ENCODE measurements at places on chromosomes 12 and 14. TPM values are rescaled to one million over a fixed set of nuclear protein-coding genes. Genes with fewer than 3 reads are reported as not detected.

The KLRC2 gene
- polyA plus RNA-seq: not detected

The SELPLG gene
- polyA plus RNA-seq: 3.9 TPM

The RNF212B gene
- polyA plus RNA-seq: not detected

The GOLGA5 gene
- polyA plus RNA-seq: 18.6 TPM

The RTN1 gene
- 0.59 TPM for polyA plus RNA-seq

The HPD gene
- 1.3 TPM for polyA plus RNA-seq

The STAT2 gene
- polyA plus RNA-seq: 52.6 TPM

The ASB2 gene
- 19.6 TPM for polyA plus RNA-seq

The PLEKHG7 gene
- not detected for polyA plus RNA-seq

The KLRK1 gene
- polyA plus RNA-seq: 1.5 TPM

The MYF5 gene
- polyA plus RNA-seq: not detected

The BIN2 gene
- 1.2 TPM for polyA plus RNA-seq

The HELB gene
- 0.16 TPM for polyA plus RNA-seq

The PDE3A gene
- polyA plus RNA-seq: 51.1 TPM

The IL25 gene
- not detected for polyA plus RNA-seq

The ADSS1 gene
- 220 TPM for polyA plus RNA-seq

The ADGRD1 gene
- polyA plus RNA-seq: 16.8 TPM

The NAV3 gene
- 2.9 TPM for polyA plus RNA-seq

The GCH1 gene
- 3.3 TPM for polyA plus RNA-seq

The OASL gene
- 0.95 TPM for polyA plus RNA-seq

The RNASE1 gene
- 373 TPM for polyA plus RNA-seq

The HNRNPC gene
- polyA plus RNA-seq: 320 TPM

The DPY19L2 gene
- polyA plus RNA-seq: 10.7 TPM

The DNAJC22 gene
- polyA plus RNA-seq: not detected

The FSCB gene
- polyA plus RNA-seq: not detected

The DIO3 gene
- 0.28 TPM for polyA plus RNA-seq

The JAG2 gene
- 45.5 TPM for polyA plus RNA-seq

The KIF26A gene
- polyA plus RNA-seq: 4.1 TPM

The KCNJ8 gene
- polyA plus RNA-seq: 87.8 TPM

The ARHGEF25 gene
- 49.2 TPM for polyA plus RNA-seq

The PPTC7 gene
- polyA plus RNA-seq: 20.4 TPM

The DNM1L gene
- polyA plus RNA-seq: 32.3 TPM

The PPFIA2 gene
- 0.32 TPM for polyA plus RNA-seq

The SIRT4 gene
- 2.8 TPM for polyA plus RNA-seq

The OTOGL gene
- 0.15 TPM for polyA plus RNA-seq

The PPP2R5E gene
- 10.1 TPM for polyA plus RNA-seq

The LRP1-AS gene
- polyA plus RNA-seq: not detected

The TAS2R20 gene
- polyA plus RNA-seq: 0.13 TPM

The TAS2R7 gene
- not detected for polyA plus RNA-seq

The TMEM119 gene
- polyA plus RNA-seq: 2.2 TPM

The NFKBIA gene
- polyA plus RNA-seq: 73.7 TPM

The SPPL3 gene
- 12.3 TPM for polyA plus RNA-seq

The HCAR2 gene
- polyA plus RNA-seq: 0.45 TPM

The IQSEC3 gene
- polyA plus RNA-seq: 0.30 TPM

The FITM1 gene
- 247 TPM for polyA plus RNA-seq

The ZDHHC22 gene
- polyA plus RNA-seq: not detected

The POLE gene
- polyA plus RNA-seq: 25.8 TPM

The IFI27 gene
- 719 TPM for polyA plus RNA-seq

The SLC15A5 gene
- not detected for polyA plus RNA-seq

The DIO2 gene
- polyA plus RNA-seq: 2.6 TPM

The SIX1 gene
- 0.04 TPM for polyA plus RNA-seq

The CHMP4A gene
- 34.3 TPM for polyA plus RNA-seq
